ENCODE measurements at places on chromosomes 2 and 18.

GRCh38 chr18:23155537-23155936 is 20.3 kb downstream of the CABLES1 start:
- DNase-seq: no peak

DNA sequence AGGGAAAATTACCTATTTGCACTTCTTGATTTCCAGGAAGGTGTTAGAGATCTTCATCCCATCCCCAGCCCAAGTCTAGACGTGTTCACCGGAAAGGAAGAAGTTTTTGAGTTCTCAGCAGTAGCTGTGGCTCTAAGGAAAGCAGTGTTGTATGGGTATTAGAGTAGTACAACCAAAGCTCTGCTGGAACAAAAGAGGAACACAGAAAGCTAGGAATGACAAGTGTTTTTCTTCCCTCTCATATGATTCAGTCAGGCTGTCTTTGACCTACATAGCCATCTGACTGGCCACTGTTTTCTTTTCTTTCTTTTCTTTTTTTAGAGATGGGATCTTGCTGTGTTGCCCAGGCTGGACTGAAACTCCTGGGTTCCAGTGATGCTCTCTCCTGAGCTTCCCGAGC is 82.7 kb upstream of the SLC39A10 start:
- no peak for DNase-seq

GRCh38 chr18:45755934-45756333 is 32.0 kb downstream of the SLC14A1 start:
- no peak for DNase-seq

- DNase-seq: no peak
These were observed 20.8 kb downstream of the BAZ2B start for GRCh38 chr2:159595410-159596046.

- no peak for DNase-seq
These were observed 130.5 kb upstream of the SIX3 start for GRCh38 chr2:44810892-44811530.

DNA sequence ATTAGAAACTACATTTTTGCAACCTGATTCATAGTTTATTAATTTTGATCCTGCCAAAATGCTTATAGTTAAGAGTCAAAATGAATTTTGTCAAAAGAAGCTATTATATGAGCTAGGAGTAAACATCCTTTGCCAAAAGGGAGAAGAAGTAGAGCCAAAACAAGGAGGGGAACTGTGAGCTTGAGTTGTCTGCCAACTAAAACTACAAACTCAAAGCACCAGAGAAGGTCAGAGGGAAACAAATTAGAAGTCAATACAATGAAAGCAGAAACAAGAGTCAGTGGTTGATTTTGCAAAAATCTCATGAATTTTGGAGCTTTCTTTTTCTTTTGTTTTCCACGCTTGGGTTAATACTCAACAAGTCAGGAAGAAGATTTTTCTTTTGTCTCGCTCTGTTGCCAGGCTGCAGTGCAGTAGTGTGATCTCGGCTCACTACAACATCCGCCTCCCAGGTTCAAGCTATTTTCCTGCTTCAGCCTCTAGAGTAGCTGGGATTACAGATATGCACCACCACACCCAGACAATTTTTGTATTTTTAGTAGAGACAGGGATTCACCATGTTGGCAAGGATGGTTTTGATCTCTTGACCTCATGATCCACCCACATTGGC is 508.5 kb downstream of the RIT2 start:
- no peak for DNase-seq

DNA sequence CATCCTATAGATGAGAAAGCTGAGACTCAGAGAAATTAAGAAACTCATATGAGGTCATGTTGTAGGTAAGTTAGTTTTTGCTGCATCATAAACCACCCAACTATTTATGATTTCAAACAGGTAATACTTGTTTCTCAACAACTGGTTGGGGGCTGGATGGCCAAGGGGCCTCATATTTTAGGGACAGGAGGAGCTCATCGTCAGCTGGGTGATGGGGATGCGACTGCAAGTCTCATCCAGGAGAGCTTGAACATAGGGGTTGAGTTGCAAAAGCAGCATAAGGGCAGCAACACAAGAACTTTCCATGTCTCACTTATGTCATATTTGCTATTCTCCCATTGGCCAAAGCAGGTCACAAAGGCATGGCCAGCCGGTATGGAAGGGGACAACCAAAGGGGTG is 3.6 kb upstream of the RNU2-63P start:
- no peak for DNase-seq

DNA sequence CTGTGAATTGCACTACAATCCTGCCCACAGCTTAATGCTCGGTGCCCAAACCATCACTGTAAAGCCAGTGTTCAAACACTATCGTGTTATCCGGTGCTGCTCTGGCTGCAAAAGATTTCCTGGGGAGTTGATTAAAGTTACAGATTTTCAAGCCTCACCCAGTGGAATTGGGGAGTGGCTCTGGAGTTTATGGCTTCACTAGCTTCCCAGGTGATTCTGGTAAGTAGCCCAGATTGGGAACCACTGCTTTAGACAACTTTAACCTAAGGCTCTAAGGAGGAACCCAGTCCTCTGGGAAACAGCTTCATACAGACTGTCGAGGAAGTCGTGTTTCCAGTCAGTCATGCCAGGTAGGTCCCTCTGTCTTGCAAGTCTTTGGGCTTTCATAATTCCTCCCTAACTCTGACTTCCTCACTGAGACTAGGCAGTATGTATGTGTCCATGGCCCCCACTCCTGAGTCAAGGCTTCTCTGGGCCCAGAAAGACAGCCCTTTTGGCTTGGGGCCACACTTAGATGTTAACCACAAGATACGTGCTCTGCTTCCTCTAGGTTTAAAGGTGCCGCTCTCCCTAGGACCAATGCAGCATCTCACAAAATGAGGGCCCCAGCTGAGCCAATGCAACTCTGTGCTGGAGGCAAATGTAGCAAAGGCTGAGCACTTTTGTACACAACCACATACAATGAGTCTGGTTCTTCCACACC is 299.7 kb downstream of the PRKCE start:
- no peak for DNase-seq

GRCh38 chr18:79360933-79361332 is 34.8 kb upstream of the NFATC1 start:
- no peak for DNase-seq

GRCh38 chr2:26968001-26968400 is 2.4 kb upstream of the MAPRE3 start:
- no peak for DNase-seq

DNA sequence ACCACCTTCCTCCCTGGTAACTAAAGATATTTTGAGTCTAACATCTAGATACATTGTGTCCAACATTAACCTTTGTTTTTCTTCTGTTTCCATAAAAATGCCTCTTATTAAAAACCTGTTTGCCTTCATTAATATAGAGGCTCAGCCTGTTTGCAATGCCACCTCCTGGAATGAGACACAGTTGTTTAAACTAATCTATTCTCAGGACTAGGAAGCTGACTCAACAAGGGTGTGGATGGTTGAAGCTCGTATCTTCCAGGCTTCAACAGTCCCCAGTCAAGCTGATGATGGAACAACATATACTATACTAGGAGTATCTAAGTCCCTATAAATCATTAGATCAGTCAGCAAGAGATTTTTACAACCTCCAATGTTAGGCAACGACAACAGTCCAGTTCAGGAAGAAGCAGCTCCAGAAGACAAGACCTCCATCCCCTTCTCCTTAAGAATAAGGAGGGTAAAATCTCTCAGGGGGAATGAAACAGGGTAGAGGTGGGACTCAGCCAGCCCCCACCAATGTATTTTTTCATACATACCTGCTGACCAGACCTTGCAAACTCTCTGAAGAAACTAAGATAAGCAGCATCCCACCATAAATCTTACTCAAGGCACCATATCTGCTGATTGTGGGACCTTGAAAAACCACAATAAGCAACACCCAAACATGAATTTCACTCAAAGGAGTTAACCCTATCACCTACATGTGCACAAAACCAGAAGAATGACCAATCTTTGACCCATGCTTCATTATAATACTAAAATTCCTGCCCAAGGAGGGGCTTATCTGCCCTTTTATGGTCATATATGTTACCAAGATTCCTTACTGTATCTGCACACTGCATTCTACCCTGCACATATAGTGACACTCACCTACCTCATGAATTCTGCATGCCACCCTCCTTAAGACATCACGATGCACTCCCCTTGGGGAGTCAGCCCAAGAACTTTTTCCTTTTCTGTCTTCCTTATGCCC is 21.4 kb downstream of the ZNF24 start:
- no peak for DNase-seq

GRCh38 chr2:33931164-33931563 is 332.1 kb upstream of the FAM98A start:
- no peak for DNase-seq

DNA sequence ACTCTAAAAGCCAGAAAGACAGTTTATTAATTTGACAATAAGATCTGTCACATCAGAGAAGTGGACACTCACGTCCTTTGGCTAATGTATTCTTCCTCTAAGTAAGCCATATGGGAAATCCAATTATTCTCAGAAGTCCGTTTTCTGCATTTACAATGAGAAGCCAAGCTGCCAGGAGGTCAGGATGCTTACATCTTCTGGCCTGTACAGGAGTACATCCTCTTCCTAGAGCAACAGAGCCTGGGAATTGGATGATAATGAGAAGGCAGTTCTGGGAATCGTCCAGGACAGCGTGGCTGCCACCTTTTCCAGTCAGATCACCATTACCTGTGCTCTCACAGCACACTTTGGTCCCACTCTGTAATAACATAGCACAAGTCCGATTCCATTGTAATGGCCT is 5.2 kb downstream of the RAPGEF4 start:
- no peak for DNase-seq

- DNase-seq: no peak
These were observed 80.6 kb upstream of the UXS1 start for GRCh38 chr2:106274668-106275067.

DNA sequence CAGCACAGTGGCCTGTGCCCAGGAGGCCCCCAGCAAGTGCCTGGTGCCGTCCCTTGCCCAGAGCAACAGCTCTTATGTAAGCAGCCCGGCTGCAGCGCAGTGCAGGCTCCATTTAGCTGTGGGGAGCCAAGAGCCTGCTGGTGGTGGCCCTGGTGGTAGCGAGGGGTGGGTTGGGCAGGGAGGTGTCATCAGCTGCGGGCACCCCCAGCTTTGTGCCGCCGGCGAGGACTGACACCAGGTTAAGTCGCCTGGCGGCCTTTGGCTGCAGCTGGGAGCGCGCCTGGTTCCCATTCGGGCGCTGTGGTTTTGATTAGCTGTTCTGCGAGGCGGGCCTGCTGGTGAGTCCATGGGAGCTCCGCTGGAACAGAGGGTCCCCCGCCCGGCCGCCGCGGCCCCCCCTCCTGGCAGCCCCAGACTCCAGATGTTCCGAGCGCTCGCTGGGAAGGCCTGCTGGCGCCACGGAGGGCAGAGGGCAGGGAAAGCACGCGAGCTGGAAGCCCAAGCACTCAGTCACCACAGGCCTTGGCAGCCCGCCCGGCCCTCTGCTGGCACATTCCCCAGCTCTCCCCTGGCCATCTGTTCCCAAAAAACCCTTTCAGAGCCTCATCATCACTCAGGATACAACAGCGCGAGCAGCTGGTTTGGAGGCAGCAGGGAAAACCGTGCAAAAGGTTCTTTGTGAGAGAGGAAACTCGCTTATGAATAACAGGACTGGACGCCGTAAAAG is 18.4 kb downstream of the ATOH8 start:
- DNase-seq: no peak

GRCh38 chr2:183222751-183223150 is 98.5 kb downstream of the NUP35 start:
- no peak for DNase-seq

- DNase-seq: no peak
These were observed 67.2 kb upstream of the NABP1 start for GRCh38 chr2:191610756-191611155.

GRCh38 chr18:63158676-63159291 is 160.8 kb downstream of the BCL2 start:
- DNase-seq: no peak

DNA sequence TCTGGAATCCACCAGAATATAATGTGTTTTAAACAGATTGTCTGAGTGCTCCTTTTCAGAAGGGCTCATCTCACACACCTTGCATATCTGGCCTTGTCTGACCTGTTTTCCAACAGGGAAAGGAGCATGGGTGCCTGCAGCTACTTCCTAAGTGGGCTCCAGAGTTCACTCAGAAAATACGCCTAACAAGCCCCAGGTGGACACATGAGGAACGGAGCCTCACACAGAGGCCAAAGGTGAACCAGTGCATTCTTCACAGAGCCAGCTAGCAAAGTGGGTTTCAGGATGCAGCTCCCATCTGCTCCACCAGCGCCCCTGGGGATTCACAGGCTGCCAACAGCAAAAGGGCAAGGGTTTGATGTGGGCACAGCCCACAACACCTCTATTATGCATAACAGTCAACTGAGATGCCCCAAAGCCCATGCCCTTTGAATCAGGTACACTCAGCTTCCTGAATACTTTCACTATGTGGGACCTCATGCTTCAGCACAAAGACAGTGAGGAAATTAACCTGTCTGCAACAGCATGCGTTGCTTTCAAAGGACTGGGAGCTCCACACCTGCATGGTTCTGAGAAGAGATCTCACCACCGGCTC is 86.6 kb downstream of the CCBE1 start:
- DNase-seq: no peak

DNA sequence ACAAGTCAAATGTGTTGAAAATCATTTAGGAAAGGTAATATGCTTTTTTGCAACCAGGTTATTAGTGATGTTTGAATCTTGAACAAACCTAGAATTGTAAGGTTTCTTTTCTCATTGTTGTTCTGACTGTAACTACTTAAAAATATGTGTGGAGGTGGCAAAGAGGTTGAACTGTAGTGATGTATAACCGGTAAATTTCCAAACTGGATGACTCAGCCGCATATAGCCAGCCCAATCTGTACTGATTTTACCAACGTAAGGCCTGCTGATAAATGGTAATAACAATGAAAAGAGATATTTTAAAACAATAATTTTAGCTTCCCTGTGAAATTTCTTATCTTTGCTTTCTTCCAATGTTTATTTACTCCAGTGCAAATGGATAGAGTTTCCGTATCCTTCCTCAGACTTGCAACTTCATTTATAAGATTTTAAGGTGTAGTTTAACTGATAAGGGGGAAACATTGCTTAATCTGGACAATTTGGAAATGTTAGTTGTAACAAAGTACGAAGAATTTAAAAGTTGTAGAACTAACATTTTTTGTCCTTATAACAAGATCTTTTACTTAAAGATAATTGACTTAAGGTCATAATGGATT is 1170.4 kb upstream of the ZEB2 start:
- no peak for DNase-seq

DNA sequence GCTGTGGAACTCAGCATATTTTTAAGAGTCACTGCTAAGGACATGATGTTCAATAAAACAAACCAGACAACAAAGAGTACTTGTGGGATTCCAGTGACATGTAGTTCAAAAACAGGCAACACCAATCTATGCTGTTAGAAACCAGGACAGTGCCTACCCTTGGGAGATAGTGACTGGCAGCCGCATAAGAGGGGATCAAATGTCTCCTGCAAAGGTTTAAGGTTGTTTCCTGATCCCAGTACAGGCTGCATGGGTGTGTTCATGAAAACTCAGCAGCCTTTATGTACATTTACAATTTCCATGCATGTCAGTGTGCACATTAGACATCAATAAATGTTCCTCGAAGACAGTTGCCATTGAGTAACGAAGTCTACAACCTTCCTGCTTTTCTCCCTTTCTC is 183.8 kb downstream of the PID1 start:
- no peak for DNase-seq
